ENCODE measurements at places on chromosomes 5 and 9.

DNA sequence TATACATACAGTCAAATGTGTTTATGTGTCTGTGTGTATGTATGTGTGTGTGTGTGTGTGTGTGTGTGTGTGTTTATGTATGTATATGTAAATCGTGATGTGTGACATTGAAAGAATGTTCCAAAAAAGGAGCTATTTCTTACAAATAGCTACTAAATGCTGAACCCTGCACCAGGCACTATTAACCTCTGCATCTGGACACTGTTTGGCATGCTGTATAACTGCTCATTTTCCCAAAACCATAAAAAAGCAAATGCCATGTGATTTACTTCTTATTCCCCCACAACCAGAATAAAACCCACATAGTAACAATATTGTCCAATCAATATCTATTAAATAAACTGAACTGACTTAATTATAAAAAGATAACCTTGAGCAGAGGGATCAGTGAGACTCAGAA is 91.1 kb downstream of the NR6A1 start:
- DNase-seq, result no peak

DNA sequence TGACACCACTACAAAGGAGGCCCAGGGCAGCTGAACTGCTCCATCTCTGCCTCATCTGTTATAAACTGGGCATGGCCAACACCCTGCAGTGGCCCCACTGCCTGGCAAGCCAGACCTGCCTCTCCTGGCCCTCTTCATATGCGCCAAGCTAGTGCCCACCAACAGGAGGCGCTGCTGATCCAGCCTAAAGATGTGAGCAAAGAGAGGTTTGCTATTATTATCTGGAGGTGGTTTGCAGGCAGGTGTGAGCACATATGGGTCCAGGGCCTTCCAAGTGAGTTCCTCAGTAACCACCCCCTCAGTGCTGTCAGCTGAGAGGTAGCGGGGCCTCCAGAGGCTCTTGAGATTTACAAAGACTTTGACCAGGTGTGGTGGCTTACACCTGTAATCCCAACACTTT is 232.2 kb downstream of the SYK start:
- peak; percentile 35 for DNase-seq

DNA sequence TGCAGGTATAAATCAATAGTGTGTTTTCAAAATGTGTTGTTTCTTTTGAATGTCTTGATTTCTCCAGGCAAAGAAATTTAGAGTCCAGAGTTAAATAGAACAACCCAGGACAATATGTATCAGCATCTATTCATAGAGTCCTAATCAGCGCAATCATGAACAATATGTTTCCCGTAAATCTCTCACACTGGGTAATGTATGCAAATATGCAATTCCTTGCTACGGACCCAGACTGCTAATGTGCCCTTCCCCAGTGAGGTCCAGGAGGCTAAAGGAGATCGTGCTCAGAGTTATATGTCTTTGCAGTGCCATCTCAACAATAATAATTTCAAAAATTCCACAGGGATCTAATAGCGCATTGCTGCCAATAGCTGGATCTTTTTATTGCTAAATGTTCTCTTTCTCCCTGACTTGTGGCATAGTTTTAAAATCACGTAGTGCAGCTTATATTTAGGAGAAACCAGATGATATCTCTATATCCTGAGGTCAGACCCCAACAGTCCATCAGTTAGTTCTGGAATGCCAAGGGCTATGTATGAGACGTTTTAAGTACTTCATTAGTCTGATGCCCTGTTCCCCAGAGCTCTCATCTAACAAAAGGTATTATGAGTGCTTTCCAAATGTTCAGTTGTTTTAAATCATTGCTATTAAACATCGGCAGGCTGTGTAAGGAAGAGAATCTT is 145.1 kb downstream of the MARCHF11 start:
- DNase-seq, result no peak

DNA sequence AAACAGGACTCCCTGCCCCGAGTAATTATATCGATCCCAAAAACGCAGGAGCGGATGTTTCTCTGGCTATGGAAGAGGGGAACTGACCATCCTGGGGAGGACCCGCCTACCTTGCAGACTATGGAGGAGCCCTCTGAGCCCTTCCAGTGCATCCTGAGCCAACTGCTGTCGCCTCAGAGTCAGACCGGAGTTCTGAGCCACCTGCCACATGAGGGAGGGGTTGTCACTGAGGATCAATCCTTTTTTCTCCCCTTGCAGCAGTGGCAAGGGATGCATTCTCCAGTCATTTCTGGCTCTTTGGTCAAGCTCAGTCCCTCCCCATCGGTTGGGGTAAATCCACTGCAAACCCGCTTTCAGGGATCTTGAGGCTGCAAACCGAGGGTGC is 709 bp downstream of the FANCG start:
- no peak for DNase-seq

DNA sequence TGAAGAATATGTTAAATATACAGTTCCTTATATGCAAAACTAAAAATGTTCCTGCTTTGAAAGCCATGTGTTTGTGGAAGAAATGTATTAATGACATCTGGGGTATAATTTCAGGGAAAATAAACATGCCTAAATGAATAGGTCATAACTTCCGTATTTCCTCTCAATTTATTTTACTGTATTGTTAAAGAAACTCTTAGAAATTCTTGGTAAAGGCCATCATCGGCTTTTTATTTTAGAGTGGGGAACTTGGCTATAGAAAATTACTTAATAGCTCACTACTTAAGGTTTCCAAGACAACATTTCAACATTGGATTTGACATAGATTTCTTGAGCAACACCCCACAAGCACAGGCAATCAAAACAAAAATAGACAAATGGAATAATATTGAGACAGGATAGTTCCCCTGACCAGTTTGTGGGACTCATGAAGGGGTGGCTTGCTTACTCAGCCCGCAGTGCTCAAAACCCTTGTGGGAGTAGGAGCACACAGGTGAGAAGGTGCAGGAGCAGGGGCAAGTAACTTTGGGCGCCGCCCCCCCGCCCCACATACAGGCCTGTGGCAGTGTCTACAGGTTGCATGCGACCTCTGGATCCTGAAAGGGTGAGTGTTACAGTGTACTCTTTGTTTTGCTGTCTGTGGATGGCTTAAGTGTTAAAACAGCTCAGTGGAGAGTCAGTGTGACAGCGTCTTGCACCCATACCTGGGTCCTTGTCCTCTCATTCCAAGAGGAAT is 891.4 kb upstream of the C9orf72 start:
- DNase-seq, result no peak
